CD8-positive, alpha-beta T cell (primary cell): ENCODE measurements at places on chromosomes 12 and 14.

DNA sequence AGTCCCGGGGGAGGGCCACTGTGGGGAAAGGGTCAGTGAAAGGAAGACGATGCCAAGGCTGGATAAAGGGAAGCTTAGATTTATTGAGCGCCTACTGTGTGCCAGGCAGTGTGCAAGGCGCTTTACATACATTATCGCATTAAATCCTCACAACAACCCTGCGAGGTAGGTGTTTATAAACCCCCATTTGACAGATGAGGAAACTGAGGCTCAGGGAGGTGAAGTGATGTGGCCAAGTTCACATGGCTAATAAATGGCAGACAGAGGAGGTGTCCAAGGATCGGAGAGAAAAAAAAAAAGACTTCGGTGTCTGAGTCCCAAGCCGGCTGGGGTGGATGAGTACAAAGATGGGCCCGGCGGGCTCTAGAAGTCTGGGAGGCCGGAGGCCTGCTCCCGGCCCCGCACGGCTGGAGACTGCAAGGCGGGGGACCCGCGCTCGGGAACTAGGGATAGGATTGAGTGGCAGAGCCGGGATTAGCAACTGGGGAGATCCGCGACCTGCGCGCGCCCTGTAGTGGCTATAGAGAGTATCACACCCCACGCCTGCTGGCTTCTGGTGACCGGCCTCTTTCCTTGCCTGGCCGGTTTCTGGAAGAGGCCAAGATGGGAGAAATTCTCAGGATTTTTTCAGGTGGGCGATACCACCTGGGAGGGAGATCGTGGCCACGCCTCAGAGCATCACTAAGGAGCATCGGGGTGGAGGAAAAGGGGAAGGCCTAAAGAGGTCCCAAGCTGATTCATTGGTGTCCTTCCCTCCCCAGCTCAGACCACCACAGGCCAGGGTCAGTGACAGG, 3.9 kb downstream of the DDN start:
- DNase-seq = peak; percentile 70

DNA sequence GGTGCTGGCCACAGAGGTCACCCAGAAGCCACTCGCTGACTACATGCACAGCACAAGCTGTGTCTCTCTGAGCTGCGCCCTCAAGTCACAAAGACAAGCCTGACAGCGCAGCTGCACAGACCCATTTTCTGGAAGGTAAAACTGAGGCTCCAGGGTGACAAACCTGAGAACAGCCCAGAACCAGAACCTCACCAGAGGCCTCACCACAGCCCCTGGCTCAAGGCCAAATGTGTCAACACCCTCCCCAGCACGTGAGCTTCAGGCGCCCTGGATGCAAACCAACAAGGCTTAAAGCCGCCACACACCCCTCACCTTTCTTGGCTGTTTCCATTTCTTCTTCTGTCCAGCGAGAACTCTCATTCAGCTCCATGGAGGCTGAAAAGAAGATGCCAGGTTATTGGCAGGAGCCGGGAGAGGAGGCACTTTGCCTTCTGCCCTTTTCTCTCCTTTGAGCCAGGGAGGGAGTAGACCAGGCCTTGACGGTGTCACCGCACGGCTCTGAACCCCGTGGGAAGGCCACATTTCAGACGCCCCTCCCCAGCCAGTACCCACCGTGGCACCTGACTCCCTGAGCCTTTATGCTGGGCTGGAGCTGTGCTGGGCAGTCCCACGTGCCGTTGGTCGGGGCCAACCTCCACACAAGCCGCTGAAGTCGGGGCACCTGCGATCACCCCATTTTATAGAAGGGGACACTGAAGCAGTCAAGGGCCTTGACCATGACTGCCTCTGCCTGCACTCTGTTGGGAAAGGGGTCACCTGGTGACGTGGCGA, 103.1 kb downstream of the RFLNA start:
- DNase-seq = no peak

- no peak for DNase-seq
Measured at GRCh38 chr12:69828897-69829296, 3.9 kb downstream of the MYRFL start.

DNA sequence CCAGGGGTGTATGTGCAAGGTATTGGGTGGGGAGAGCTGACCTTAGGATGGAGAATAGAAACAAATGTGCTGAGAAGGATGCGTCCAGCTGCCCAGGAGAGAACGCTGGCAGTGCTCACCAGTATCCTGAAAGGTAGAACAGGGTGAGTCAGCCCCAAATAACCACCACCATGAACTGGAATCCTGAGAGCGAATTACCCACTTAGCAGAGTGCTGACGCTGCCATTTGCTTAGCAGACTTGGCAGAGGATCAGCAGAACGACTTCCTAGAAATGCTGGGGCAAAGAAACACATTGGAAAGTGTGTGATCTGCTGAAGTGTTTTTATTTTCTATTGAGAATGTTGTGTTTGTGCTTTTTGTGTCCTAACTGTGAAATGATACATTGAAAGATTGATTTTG, 213.6 kb downstream of the ADGRD1 start:
- DNase-seq = no peak

DNA sequence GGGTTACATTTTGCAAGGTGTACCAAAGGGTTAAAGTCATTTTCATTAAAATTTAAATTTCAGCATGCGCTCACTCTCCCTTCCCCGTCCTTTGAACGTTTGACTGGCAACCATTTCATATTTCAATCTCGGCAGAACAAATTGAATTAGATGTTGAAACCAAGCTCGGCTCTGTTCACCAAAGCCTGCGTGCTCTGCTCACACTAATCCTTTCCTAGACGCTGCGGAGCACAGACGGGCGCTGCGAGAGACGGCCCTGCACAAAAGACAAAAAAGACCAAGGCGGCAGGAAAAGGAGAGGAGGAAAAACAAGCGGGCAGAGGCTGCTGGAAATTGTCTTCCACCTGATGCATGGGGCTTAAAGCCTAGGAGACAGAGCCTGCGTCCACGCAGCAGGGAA, 149.3 kb downstream of the RBM19 start:
- no peak for DNase-seq
